HFFc6 (cell line): ENCODE measurements at places on chromosomes 1 and 21.
A peak's percentile ranks its signal among the peaks of the same experiment; 100 is the strongest.

DNA sequence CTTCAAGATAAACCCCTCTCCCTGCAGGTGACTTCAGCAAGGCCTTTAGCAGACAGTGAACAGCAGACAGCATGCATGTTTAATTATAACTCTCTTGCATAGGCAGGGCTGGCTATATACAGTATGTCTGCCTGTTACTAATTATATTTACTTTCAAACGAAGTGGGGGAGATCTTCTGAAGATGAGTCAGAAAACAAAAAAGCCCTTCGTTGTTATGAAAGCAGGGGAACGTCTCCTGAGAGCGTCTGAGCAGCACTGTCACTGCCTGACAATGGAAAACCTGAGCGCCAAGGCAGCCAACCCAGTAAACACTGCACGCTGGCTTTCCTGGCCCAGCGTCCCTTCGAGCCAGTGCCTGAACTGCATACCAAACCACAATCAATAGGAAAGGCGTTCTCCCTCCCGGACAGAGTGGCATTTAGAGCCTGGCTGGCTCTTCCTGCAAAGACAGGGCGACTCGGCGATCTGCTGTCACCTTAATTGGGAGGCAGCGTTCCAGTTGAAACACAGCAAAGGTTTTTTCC, 54.1 kb downstream of the TOMM20 start:
- DNase-seq = peak; percentile 85

DNA sequence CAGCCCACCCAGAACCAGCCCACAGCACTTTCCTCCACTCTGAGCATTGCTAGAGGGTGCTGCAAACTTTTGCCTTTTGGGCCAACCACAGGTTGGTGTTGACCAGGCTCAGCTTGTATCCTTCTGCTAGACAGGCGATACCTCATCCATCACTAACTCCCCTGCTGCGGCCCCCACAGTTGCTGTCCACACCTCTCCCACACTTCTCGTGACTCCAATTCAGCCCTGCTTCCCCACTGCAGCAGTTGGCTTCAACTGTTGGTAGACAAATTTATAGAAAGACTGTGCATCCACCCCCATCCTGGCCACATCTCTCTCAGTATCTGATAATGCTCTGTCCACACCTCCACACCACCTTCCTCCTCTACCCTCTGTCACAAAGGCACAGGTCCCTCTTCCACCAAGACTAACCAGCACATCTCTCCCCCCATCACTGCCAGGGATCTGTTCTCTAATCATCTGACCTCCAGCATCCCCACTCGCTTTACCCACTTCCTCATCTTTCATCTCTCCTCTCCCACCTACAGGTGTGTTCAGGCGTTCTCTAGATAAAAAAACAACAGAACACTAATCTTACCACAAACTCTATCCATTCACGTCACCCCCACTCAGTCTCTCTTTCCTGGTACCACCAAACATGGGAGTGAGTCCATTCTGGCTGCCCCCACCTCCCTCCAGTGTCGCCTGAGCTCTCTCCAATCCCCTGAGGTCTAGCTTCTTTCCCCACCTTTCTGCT, 15.8 kb upstream of the SLC25A44 start:
- DNase-seq = no peak

DNA sequence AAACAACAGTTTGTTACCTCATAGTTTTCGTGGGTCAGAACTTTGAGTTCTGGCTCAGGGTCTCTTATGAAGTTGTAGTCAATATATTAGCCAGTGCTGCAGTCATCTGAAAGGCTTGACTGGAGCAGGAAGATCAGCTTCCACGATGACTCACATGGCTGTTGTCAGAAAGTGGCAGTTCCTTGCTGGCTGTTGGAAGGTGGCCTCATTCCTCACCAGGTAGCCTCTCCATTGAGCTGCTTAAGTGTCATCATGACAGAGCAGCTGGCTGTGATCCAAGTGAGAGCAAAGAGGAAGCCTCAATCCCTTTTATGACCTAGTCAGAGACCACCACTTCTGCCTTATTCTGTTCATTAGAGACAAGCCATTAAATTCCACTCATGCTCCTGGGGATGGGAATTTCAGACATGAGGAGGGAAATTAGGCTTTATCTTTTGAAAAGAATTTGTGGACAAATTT, 5.6 kb downstream of the OSBPL9 start:
- peak; percentile 69 for DNase-seq

DNA sequence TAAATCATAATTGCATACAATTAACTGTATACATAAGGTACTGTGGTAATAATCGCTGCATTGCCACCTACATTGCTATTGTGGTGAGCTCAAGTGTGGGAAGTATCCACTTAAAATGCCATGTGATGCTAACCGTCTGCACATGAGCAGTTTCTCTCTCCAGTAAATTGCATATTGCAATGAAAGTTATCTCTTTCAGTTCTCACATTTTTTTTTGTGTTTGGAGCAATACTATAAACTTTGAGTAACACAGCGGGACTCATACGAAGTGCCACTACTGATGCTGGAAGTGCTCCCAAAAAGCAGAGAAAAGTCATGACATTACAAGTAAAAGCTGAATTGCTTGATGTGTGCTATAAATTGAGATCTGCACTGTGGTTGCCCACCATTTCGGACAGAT, 38.5 kb downstream of the DISC1 start:
- DNase-seq = no peak

DNA sequence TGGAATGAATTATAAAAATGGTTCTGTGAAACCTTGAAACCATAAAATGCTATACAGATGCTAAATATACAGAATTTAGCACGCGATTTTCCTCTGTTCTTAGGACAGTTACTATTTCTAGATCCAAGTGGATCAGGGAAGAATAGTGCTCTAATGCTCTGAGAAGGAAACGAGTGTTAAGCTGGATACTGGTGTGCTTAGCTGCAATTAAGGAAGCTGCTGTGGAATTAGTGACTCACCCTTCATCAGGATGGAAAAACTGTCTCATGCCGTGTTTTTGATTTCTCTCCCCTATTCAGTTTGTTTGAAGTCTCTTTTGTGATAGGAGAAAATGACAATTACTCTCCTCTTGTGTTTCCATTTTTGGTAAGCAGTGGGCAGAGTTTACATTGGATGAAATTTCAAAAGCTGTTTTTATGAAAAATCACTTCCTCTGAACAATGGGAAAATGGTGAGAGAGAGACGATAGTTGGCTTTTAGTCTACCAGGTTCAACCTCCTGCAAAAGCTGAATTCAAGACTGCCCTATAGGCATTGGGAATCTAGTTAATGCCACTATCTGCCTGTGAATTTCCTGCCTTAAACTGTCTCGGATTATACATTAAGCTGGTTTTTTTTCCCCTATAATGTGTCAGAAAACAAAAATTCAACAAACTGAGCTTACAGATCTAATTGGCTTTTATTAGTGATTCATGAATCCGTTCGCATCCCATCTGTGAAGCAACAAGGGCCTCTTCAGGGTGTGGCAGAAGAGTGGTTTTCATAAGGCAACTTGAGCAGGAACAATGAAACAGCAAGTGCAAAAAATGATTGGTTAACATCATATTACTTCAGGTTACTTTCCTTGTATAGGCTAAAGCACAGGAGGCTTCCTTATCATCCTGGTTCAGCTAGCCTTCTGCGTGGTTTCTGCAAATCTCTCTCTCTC, 179.8 kb downstream of the ST6GALNAC3 start:
- no peak for DNase-seq

GRCh38 chr1:18256282-18257235, 149.0 kb downstream of the IGSF21 start:
- DNase-seq = no peak

DNA sequence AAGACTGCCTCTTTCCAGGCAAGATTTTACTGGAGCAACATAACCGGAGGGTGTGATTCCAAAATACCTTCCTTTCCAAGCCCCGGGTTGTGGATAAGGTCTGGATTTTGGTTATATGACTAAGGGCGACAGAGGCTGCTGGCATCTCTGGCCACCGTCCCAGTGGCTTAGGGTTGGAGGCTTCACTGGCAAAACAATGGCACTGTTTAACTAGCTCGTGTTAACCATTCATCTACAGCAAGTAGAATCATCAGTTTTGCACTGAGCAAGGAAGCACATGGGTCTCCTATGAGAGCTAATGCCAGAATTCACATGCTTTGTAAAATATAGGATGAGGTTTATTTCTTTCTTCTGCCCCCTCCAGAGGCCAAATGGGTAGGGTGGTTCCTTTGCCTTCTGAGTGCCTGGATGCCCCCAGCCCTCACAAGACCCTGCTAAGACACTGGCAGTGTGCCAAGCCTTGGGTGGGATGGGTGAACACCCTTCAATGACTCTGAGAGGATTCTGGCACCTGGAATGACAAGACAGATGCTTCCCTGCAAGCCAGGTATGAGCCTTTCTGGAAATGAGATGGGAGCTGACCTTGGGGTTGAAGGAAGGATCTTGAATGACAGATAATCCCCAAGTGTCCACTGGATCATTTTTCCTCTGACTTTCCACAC, 36.8 kb downstream of the DHCR24 start:
- DNase-seq = peak; percentile 23

DNA sequence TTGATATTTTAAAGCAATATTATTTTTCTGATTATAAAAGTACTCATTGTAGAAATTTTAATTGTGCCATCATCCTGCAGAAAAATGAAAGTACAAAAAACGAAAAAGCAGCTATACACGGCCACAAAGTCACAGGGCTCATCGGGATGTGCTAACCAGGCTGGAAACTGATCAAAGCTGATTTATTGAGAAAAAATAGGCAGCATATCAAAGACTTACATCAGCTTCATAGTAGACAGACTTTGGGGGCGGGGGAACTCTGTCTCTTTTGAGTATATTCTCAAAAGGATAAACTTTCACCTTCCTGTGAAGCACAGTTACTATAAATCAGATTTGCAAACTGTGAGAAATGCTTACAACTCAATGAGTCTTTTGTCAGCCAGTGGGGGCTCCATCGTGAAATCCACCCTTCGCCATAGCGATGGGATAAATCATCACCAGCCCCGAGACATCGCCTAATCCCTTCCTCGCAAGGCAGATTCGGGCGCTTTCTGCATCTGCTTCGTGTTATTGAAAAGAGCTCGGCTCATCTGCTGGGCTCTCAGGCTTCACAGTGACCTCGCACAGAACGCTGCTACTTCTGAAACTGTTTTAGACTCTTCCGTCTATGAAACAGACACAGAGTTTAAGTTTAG, 69.2 kb upstream of the ERG start:
- peak; percentile 17 for DNase-seq

DNA sequence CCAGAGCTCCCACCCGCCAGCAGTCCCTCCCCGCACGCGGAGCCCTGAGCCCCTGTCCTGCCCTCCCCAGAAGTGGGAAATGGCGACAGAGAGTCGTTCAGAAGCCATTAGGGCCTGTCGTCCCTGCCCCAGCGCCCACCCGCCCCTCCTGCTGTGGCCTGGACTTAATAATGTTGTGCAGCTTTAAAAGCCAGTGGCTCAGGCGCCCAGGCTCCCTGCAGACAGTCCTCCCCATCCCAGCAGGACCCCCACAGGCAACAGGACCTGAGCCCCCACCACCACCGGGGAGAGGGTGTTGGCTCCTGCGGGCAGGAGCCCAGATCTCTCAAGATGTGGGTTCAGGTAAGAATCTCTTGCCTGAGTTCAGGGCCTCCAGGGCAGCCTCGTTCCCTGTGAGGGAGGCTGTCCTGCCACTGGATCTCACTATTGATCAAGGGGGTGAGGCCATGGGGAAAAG, 125.3 kb upstream of the RUNX3 start:
- DNase-seq = no peak

GRCh38 chr1:207336559-207337467, 15.3 kb downstream of the CD55 start:
- DNase-seq = peak; percentile 6

DNA sequence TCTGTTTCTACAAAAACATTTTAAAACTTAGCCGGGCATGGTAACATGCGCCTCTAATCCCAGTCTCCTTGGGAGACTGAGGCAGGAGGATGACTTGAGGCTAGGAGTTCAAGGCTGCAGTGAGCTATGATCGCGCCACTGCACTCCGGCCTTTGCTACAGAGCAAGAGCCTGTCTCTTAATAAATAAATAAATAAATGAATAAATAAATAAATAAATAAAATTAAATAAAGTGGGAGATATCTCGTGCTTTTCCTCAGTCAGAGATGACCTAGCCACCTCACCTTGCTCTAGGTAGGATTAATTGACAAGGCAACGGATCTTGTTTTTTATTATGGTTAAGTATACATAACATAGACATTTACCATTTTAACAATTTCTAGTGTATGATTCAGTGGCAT, 14.3 kb upstream of the BRWD1 start:
- DNase-seq = no peak

DNA sequence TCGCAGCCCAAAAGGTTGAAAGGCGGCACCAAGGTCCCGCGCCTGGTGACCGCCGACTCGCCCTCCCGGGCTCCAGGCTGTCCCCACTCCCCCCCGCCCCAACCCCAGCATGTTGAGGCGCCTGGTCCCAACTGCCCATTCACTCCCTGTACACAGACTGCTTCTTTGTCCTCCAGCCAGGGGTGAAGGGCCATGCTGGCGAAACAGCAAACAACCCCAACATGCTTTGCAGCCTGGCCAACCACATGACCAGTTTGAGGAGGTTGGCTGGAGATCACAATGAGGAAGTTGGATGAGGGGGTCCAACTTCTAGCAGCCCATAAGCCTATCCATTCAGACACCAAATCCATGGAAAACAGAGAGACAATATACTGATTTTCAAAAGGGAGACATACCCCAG, 13.5 kb downstream of the PDE9A start:
- DNase-seq = no peak

- DNase-seq = peak; percentile 95
These were observed 45.3 kb upstream of the CTBS start for GRCh38 chr1:84619383-84620102.

DNA sequence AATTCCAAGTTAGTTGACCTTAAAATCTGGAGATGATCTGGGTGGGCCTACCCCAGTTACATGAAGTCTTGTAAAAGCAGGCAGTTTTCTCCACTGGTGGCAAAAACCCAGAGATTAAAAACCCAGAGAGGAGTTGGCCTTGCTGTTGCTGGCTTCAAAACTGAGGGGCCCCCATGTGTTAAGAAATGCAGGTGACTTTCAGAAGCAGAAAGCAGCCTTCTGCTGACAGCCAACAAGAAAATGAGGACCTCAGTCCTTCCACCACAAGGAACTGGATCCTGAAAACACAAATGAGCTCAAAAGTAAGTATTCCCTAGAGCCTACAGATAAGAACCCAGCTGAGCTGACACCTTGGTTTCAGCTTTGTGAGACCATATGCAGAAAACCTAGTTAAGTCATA, 343.7 kb upstream of the ZRANB2 start:
- DNase-seq = no peak

GRCh38 chr1:1754051-1754815, 24.0 kb downstream of the NADK start:
- DNase-seq = no peak

- DNase-seq = no peak
These were observed 191.1 kb downstream of the TTLL7 start for GRCh38 chr1:83807821-83808220.

GRCh38 chr21:15062606-15062965, 2.2 kb downstream of the NRIP1 start:
- DNase-seq = peak; percentile 8

GRCh38 chr1:65435987-65436386, 15.5 kb downstream of the LEPR start:
- peak; percentile 55 for DNase-seq

DNA sequence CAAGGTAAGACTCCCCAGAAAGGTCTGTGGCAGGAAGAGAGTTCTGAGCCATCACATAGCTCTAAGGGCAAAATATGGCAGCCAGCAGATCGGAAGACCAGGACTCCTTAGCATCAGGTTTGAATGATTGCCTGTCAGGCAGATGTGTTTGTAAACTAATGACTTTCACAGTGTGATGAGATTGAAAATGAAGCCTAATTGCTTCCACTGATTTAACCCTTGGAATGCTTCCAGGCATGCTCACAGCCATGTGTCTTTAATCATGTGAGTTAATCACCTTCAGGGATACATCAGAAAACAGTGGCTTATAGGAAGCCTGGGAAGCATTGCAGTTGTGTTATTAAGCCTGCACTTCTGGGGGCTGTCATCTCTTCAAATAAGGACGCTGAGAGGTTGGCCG, 82.8 kb downstream of the LRRC53 start:
- DNase-seq = no peak
